Osteocyte (in vitro differentiated cells): ENCODE measurements at places on chromosomes 11 and 22. TPM values are rescaled to one million over a fixed set of nuclear protein-coding genes. Genes with fewer than 3 reads are reported as not detected.

DNA sequence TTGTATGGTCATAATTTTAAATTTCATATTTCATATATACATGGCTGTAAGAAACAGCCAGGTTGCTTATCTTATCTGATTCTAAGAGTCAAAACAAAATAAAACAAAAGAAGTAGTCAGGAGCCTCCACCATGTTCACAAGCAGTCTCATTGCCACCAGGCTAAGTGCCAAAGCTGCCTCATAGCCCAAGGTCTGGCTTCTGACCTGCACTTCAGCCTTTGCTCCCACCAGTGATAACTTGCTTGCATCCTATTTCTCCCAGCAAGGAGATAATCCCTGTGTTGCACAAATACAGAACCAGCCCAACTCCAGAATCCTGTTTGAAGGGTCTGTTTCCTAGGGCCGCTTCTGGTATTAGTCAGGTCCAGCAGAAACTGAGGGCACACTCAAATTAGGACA, 53.9 kb upstream of the TSKU start:
- no peak overlapping the region for H3K27ac ChIP-seq
- H3K27me3 ChIP-seq, result peaks cover 51% of the 10 kb centered on the region
- H3K4me3 ChIP-seq, result no peak overlapping the region
- peaks cover 1% of the 10 kb centered on the region for H3K4me1 ChIP-seq

Gene ALDH3B2
- not detected in 2 replicates for total RNA-seq

GRCh38 chr11:110331626-110332025, 35.2 kb upstream of the RDX start:
- no peak overlapping the region for H3K27ac ChIP-seq
- no peak overlapping the region for H3K4me3 ChIP-seq
- H3K4me1 ChIP-seq, result peaks cover 11% of the 10 kb centered on the region
- no peaks in the 10 kb centered on the region for H3K36me3 ChIP-seq

Gene EIF3M
- 227 and 229 TPM in 2 replicates for total RNA-seq

GRCh38 chr22:37046589-37046988, 5.0 kb upstream of the KCTD17 start:
- no peaks in the 10 kb centered on the region for H3K27me3 ChIP-seq
